Muscle of leg (tissue), 16 donors: ENCODE measurements at places on chromosomes 2 and 18. TPM values are rescaled to one million over a fixed set of nuclear protein-coding genes. Genes with fewer than 3 reads are reported as not detected.

TBR1 gene
- not detected for total RNA-seq

FHOD3 gene
- total RNA-seq = 27.7 TPM

ATOH8 gene
- 15.7 TPM for total RNA-seq

RAD51AP2 gene
- total RNA-seq = under 0.01 TPM

- no peaks in the 10 kb centered on the region for H3K27me3 ChIP-seq
- no peak overlapping the region for H3K4me3 ChIP-seq
- H3K36me3 ChIP-seq = no peaks in the 10 kb centered on the region
- no peak overlapping the region for H3K27ac ChIP-seq
These were observed 75.9 kb downstream of the TMEM18 start for GRCh38 chr2:601387-601698.

- H3K27ac ChIP-seq = no peak overlapping the region
- H3K27me3 ChIP-seq = no peaks in the 10 kb centered on the region
- peaks cover 31% of the 10 kb centered on the region for H3K36me3 ChIP-seq
These were observed 104.9 kb downstream of the ZNF236 start for GRCh38 chr18:76927223-76927725.

DNA sequence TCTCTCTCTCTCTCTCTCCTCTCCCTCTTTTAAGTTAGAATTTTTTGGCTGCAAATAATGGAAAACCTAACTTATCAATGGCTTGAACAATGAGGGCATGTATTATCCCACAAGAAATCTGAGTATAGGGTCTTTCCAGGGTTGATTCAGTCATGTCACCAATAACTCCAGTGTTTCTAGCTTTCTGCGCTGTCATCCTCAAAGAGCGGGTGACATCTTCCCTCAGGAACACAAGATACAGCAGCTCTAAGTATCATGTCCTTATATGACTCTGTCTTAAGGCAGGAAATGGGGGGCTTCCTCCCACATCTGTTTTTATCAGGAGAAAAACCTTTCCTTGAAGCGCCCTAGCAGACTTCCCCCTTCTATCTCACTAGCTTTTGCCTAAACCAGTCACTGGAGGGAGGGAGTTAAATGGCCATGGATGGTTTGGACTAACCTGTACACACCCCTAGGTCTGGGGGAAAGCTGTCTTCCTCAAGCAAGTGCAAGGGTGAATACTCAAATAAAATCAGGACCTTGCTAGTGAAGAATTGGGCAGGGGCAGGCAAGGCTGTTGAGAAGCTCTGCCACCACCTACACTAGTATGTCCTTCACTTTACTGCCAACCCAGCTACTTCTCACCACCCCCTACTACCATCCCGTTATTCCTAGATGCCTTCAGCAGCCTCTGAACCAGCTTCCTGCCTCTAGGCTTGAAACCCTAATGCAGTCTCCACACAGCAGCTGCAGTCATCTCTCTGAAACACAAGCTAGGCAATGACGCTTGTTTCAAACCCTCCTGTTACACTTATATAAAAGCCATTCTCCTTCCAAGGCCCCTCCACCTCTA, 7.5 kb upstream of the TUBA4A start:
- H3K4me3 ChIP-seq = no peak overlapping the region
- H3K27ac ChIP-seq = no peak overlapping the region
- peaks cover 20% of the 10 kb centered on the region for H3K27me3 ChIP-seq
